ENCODE measurements at places on chromosomes 2 and 18.

- DNase-seq: no peak
Measured at GRCh38 chr2:118925476-118925875, 16.5 kb upstream of the MARCO start.

DNA sequence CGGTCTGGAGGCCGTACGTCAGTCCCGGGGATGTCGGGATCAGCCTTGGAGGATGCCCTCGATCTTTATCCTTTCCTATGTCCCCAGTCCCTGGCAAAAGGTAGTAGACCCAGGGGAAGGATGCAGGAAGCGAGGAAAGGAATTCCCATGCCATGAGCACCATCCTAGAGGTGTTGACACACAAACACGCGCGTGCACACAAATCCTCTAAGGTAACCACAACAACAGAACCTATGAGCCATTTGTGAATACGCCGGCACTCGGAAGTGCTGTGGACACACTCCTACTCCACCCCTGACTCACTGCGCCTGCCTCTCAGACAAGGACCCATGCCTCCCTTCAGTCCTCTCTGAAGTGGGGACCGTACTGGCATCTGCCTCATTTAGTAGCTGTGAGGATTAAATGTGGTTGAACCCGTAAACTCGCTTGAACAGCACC, 11.3 kb upstream of the MLPH start:
- no peak for DNase-seq

GRCh38 chr2:151334082-151334815, 23.1 kb upstream of the TNFAIP6 start:
- no peak for DNase-seq

DNA sequence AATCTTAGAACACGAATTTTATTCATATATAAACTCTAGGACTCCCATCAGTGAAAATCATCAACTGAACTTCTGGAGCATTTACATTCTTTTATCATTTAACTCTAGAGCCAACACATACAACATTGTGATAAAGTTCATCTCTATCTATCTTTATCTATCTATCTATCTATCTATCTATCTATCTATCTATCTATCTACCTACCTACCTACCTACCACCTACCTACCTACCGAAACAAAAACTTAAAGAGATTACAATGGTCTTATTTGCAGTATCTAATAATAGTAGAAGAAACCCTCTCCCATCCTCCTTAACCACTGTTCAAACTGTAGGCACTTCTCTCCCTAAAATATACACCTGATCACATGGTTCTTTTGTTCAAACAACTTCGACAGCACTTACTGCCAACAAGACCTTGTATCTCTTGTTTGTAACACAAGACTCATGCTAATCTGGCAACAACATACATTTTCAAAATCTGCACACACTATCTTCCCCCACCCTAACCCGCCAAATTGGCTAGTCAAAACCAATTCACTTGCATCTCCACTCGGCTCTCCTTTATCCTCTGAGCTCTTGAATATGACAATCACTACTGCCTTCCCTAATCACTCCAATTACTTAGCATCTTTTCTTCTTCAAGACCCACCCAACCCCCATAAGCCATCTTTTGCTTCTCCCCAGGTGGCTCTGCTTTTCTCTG, 69.0 kb downstream of the GORASP2 start:
- DNase-seq: no peak

- DNase-seq: no peak
Measured at GRCh38 chr2:185835974-185836373, 97.4 kb downstream of the FSIP2 start.

DNA sequence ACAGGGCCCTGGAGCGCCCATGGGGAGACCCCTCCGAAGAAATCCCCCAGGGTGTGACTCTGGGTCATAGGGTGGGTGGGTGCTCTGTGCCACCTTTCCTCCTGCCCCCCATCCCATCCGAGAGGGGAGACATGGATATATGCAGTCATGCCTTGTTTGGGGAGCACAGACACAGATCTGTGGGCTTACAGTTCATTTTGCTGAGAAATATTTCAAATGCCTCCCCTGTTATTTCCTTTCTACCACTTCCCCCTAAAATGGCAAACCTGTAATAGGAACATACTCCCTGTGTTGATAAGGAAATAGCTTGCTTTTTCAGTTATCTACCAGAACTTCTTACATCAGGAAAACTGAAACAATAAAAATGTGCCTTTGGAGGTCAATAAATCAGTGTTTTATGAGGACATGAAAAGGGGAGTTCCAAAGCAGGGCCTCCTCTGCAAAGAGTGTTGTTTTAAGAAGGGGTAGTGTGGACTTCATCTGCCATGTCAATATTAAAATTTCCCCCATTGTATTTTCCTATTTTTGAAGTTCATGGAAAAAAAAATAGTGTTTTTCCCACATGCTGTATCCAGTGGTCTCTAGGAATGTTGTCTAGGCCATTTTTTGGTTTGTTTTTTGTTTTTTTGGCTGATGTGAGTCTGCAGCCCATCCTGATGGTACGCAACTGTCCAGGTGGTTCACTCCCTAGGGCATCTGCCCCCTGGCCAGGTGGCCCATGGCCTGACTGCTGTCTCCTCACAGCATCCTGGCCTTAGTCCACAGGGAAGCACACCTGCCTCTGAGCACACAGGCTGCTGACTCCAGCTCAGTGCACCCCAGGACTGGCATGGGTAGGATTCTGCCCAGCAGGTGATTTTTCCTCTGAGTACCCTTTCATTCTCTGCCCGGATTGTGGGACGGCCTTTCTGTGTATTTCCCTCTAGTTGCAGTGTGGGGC, 3.7 kb downstream of the TNFRSF11A start:
- DNase-seq: peak; percentile 42

- no peak for DNase-seq
Measured at GRCh38 chr2:12915787-12916186, 199.1 kb downstream of the TRIB2 start.

- DNase-seq: no peak
Measured at GRCh38 chr2:15561574-15562344, 625 bp upstream of the NBAS start.

- DNase-seq: no peak
Measured at GRCh38 chr2:160934991-160935390, 225.2 kb upstream of the TANK start.

DNA sequence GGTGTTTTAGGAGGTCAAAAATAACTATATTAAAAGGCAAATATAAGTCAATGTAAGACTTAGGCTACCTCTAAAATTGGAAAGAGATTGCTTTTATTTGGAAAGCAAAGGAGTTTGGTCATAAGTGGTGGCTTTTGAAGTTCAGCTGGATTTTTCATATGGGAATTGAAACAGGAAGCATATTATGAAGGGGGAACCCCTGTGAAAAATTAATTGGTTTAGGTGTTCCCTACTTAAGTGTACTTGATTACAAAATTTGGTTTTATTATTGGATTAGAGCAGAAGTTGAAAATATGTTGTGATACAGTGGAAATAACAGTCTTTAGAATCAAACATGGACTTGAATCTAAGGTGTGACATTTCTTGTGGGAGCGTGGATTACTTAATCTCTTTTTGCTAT, 121.4 kb upstream of the TTC27 start:
- no peak for DNase-seq

GRCh38 chr2:127179766-127180165, 40.3 kb downstream of the CYP27C1 start:
- peak; percentile 22 for DNase-seq

DNA sequence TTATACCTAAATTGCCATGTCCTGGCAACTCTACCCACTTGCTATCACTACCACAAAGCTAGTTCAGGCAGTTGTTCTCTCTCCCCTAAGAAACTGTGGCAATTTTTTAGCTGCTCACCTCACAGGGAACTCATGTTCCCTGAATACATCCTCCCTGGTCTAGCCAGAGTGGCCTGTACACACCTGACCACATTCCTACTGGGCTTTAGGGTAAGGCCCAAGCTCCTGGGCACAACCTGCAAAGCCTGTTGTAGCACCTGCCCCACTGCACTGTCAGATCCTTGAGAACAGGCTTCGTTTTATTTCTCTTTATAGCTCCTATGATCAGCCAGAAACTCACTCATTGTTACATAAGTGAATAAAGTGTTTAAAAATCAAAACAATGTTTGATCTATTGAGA, 21.5 kb downstream of the CNGA3 start:
- no peak for DNase-seq

DNA sequence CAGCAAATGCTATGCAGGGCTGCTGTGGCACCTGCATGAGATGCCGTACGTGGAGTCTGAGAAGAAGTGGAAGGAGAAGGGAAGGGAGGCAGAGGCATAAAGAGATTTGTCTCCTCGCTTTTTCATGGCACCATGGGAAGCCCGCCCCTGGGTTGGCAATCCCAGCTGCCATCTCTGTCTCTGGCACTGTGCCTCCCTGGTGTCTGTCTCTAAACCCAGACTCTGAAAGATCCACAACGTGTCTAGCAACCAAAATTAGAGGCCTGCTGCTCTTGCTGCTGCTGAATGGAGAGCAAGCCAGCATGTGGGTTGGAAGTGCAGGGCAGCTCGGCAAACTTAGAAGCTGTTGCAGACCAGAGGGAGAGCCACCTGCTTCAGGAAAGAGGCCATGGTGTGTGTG, 53.1 kb downstream of the INO80C start:
- DNase-seq: no peak

DNA sequence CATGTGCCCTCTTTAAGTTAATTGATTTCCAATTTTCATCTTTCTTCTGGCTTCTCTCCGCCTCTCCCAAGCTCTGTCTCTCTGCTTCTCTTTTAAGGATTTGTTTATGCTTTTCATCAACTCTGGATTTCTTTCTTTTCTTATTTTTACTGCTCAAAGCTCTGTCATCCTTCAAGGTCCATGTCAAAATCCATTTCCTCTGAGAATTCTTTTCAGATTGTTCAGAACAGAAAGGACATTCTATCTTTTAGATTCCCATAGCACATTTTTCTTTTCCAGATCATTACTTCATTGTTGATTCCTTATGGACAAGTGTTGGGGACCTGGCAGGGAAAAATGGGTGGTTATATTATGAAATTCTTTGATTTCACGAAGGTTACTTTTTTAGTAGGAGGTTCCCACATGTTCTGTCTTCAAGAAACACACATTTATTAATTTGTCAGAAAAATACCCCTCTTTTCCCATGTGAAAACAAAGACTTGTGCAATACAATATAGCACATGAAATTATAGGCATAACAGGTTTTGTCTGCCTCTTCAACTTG, 12.3 kb downstream of the PMAIP1 start:
- no peak for DNase-seq

DNA sequence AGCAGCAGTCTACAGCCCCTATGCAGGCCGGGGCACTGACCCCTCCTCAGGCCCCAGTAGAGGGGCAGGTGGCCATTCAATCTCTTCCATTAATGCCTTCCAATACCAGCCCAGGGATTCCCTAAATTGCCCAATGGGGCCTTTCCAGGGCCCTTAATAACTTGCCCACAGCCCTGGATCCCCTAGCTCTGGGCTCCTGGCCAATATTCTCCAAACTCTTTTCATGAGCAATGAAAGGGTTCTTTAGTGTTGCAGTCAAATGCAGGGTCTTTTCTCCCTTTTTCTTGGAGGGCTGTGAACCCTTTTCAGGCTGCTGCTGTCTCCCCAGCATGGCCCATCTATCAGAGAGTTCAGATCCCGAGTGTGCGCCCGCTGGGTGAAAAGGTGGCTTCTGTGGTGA, 41.3 kb upstream of the SLC1A4 start:
- DNase-seq: no peak

- DNase-seq: no peak
Measured at GRCh38 chr2:152443771-152444170, 108.8 kb downstream of the FMNL2 start.

DNA sequence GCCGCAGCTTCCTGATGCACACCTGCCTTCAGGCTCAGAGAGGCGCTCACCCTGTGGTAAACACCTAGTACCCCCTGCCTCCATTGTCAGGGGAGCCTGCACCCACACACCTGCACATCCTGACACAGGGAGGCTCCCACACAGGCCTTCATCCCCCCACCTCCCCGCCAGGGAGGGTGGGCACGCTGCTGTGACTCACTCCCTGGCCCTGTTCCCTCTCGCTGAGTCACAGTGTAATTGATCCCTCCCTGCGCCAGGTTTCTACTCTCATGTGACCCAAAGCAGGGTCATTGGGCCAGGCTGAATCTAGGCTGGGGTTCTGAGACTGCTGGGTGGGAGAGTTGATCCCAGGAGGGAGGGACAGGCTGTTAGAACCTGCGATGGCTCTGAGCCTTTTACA, 8.5 kb upstream of the CELF4 start:
- peak; percentile 83 for DNase-seq

- peak; percentile 79 for DNase-seq
Measured at GRCh38 chr2:207768168-207768865, 1.4 kb downstream of the FZD5 start.

Data from islet precursor cell (in vitro differentiated cells).